SK-MEL-5 (cell line): ENCODE measurements at places on chromosomes 5 and 9. TPM values are rescaled to one million over a fixed set of nuclear protein-coding genes. Genes with fewer than 3 reads are reported as not detected.
A peak's percentile ranks its signal among the peaks of the same experiment; 100 is the strongest.

Gene FAM221B
- total RNA-seq, result not detected in 2 replicates

Gene OMD
- not detected in 2 replicates for total RNA-seq

Gene CDKN2B-AS1
- not detected in 2 replicates for total RNA-seq

Gene ARAP3
- 0.48 and 1.0 TPM in 2 replicates for total RNA-seq

Gene SHOC1
- total RNA-seq, result 0.16 and 0.37 TPM in 2 replicates

Gene ROR2
- total RNA-seq, result 0.11 and 0.27 TPM in 2 replicates

Gene SCGB3A1
- total RNA-seq, result not detected in 2 replicates

Gene SPINK4
- not detected in 2 replicates for total RNA-seq

DNA sequence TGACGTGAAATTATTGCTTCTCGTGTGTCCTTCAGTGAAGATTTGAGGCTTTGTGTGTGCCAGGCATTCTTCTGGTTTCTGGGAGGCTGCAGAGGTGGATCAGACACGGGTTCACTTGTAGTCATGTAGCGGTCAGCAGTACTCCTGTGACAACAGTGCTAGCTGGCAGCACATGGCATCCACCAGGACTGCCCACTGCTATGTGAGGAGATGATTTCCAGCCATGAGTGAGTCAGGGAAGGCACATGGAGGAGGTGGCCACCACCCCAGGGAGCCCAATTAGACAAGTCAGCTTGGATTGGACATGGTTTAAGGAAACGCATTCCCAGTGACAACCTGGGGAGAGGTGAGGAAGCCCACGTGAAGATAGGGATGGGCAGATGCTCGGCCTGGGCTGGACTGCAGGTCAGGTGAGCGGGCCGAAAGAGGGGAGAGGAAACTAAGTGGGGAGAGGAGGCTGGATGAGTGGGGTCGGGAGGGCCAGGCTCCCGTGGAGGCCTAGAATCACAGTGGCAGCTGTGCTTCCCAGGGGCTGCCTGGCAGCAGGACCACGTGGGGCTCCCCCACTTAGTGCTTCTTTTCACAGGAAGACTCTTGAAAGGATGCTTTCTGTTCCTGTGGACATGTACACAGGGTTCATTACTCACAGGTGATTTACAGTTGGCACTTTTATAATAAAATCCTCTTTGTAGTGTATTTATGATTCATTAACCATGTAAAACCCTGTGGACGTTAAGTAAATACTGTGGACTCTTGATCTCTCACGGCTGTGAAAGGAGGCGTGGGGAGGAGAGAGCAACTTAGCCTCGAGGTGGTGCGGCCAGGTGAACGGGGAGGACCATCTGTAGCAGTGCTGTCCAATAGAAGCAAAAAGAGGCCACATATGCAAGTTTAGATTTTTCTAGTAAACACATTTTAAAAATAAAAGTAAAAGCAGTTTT, 80.0 kb upstream of the OTULINL start:
- DNase-seq, result no peak

DNA sequence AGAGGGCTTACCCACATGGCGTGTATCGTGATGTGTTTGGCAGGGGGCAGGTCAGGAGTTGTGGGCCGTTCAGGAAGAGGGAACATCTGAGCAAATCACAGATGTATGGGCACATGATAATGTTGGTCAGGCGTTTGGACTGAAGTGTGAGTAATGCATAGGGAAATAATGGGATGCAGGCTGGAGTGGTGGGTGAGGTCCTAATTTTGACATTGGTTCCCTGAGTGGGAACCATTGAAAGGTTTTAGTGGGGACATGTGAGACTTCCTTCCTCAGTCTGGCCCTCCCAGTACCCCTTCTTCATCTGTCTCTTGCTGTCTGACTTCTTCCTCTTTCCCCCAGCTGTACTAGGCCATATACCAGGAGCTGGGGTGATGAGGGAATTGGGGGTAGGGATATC, 7.6 kb downstream of the OTULIN start:
- no peak for DNase-seq

DNA sequence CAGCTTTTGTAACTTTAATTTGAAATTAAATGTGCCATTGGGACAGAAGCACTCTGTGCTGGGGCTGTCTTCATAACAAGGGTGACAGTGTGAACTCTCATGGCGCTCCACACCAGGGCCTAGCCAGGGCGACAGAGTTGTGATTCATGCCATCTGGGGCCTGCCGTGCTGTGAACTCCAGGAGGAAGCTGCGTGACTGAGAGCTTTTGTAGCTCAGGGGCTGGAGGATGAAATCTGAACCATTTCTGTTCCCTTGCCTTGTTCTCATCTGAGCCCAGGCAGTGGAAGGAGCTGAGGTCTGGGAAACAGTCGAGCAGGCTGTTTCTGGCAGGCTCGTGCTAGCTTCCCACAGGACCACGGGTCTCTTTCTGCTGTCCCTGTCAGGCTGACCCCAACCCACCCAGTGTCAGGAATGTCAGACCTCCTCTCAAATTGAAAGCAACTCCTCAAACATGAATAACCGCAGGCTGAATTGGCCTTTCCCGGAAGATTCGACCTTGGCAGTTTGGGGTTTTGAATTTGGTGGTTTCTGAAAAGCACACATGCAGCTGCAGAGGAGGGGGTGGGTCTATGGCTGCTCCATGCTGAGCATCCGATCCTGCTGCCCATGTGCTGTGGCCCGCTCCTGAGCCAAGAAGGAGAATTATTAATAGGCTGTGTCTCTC, 69.2 kb upstream of the RPS23 start:
- peak; percentile 33 for DNase-seq

- no peak for DNase-seq
Measured at GRCh38 chr9:88658311-88658822, 123.4 kb downstream of the NXNL2 start.

GRCh38 chr9:12798066-12798770, 23.4 kb downstream of the LURAP1L start:
- no peak for DNase-seq

DNA sequence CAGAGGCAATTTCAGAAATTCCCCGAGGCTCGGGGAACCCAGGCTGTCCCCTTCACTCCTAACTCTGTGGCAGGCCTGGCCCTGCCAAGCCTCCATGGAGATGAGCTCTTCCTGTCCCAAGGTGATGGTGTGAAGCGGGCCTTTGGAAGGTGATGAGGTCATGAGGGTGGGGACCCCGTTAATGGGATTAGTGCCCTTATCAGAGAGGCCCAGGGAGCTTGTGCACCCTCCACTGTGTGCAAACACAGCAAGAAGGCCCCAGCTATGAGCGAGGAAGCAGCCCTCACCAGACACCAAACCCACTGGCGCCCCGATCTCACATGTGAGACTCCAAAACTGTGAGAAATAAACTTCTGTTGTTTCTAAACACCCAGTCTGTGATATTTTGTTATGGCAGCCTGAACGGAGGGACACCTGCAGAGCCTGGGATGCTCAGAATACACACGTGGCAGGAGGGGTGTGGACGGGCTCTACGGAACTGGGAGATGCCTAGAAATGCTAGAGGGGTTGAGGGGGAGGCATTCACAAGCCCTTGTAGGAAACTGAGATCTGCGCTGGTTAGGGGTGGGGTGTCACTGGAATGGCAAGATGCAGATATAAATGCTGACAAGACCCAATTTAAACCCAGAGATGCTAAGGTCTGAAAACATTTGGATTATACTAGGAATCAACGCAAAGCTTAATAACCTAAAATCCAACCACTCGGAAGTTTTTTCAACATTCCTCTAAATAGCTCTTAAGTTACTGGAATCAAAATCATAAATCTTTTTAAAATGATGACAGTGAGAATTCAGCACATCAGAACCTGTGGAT, 46.9 kb downstream of the ADAMTS2 start:
- no peak for DNase-seq

DNA sequence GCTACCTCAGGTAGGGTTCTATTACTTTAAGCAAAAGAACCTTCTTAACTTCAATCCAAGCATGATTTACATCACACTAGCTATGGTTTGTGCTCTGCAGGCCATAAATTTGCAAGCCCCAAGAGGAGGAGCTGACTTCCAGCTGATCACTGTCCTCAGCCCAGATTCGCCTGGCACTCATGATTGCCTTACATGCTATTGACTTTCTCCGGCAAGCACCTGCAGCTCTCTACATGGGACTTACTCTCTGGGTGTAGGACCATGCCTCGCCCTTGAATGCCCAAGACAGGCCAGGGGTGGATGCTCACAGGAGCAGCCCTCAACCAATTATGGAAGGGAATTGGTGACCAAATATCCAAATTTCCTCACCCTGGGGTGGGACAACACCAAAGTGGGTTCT, 99.8 kb downstream of the ESM1 start:
- no peak for DNase-seq

- DNase-seq, result no peak
Measured at GRCh38 chr5:61229416-61229815, 67.1 kb upstream of the SMIM15 start.

GRCh38 chr9:107698779-107699178, 209.2 kb upstream of the KLF4 start:
- no peak for DNase-seq
